ENCODE measurements at places on chromosomes 11 and 22.

- DNase-seq, result no peak
These were observed 34.8 kb downstream of the MB start for GRCh38 chr22:35582218-35582860.

DNA sequence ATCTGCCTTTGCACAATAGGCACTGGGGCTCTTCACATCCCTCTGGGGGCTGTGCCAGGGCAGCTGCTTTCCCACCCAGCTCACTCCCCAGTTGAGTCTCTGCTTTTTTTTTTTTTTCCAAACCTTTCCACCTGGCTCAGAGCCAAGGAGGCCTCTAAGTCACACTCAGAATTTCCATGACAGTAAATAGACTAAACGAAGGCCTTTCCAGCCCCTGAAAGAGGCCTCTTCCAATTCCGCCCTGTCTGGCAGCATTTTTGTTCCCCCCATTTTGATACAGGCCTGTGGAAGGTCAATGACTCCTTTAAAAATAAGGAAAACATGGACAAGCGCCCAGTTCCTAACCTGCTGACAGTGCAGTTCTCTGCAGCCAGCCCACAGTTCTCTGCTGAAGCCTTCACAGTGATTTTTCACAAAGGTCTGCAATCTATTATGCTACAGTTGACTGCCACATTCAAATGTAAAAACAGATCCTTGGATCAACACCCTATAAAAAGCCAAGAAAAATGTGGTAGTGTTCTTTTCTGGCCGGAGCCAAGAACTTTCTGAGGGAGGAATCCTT lies 107.5 kb upstream of the SESN3 start:
- DNase-seq, result peak; percentile 96

DNA sequence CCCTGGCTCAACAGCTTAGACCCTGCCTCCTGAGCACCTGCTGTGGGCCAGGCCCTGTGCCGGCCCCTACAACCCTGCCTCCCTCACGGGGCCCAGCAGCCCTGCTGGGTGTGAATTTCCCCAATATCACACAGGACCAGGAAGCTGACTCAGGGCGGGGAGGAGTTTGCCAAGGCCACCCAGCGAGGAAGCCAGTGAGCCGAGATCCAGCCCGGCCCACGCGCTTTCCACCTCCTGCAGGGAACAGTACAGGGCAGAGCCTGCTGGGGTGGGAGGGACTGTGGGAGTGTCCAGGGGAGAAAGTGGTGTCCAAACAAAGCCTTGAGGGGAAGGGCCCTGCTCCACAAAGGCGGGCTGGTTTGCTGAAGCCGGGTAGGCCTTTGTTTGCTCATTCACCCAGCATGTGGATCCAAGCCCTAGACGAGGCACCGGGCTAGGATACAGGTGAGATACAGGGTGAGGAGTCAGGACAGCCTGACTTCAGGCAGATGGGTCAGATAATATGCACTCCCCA lies 26.8 kb downstream of the RPL3 start:
- DNase-seq, result no peak

- no peak for DNase-seq
These were observed 335 bp downstream of the TMEM138 start for GRCh38 chr11:61362542-61362875.

DNA sequence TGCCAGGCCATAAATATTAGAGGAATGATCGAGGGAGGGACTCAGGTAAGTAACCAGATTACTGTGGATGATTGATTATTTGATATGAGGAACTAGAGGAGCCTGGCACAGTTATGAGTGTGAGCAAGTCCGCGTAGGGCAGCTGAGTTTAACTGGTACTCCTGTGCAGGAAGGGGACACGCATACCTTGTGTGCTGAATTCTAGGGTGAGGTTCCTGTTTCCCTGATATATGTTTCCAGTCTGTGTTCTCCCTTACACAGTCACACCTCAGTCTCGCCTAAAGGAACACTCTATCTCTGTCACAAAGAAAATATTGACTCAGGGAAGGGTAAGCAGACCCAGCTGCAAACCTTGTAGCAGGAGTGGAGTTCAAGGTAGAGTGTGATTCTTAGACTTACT lies 17.4 kb downstream of the SGSM3 start:
- DNase-seq, result no peak

GRCh38 chr11:128508770-128509510 lies 78.4 kb downstream of the ETS1 start:
- DNase-seq, result no peak

GRCh38 chr11:83125577-83125976 lies 31.4 kb upstream of the PCF11 start:
- DNase-seq, result no peak

DNA sequence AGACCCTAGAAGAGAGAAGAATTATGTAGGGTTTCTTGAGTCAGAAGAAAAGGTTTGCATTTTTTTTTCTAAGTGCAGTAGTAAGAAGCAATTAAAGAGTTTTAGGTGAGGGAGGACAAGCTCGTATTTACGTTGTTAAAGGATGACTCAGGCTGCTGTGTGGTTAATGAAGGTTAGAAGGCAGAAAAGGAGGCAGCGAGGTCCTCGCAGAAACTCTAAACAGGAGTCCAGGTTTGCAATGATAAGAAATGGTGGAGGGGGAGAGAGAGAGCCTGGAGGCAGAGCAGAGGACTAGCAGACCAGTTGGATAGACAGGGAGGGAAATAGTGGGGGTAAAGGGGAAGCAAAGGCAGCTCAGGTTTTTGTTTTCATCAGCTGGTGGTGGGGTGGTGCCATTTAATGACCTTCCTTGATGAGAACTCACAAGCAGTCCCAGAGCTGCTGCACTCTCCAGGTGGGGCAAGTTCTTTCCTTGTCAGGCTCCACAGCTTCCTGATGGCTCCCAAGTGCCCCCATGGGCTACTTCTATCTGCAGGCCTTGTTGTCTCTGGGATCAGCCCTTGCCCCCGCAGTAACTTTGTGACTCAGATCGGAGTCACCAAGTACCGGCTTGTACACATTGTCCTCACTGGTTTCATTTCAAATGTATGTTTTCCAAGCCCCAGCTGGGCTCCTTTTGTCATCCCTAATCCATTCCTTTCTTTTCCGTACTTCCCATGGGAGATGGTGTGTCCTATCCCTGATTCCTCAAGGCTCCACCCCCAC lies 8.3 kb upstream of the INSC start:
- DNase-seq, result no peak

DNA sequence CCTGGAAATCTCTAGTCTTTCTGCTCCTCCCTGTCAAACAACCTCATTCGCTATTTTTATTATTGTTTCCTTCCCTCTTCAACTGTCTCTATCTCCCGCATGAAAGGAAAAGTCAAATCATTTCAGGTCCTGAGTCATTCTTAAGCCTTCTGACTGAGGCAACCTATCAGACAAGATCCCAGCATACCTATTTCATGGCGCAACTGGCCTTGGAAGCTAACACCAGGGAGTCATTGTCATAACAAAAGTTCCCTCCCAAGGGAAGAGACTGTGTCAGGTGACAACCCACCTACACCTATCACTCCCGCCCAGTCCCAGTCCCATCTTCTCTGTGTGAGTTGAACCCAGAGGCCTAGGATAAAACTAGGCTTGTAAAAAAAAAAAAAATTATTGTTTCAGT lies 10.2 kb upstream of the ARHGAP42 start:
- no peak for DNase-seq

- no peak for DNase-seq
These were observed 110.2 kb downstream of the ST3GAL4 start for GRCh38 chr11:126465573-126466188.

DNA sequence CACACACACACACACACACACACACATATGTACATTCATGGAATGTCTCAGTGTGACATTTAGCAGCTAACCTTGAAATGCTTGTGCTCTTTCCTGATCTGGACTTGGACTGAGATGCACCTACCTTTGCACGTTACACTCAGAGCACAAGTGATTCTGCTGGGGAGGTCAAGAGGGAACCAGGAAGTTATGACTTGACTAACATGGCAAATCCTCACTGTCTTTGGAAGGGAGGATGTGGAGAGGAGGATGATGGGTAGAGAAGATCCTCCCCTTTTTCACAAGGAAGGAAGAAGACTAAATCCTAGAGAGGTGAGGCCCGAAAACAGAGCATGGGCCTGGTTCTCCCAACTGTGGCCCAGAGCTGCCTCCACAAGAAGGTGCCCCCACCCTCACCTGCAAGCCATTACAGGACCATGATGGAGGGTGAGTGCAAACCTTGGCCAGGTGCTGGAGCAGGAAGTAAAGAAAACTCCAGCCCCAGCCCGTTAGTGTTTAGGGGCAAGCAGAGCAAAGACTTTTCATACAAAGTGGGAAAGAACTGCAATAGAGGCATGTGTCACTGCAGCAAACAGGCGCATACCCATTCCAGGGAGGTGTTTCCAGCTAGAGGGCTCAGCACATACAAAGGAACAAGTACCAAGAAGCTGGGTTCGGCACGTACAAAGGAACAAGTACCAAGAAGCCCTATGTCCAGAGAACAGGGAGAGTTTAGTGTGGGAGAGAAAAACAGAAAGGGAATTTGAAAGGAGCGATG lies 26.4 kb downstream of the SCN4B start:
- no peak for DNase-seq

- no peak for DNase-seq
These were observed 19.3 kb upstream of the CBX7 start for GRCh38 chr22:39171623-39172264.

DNA sequence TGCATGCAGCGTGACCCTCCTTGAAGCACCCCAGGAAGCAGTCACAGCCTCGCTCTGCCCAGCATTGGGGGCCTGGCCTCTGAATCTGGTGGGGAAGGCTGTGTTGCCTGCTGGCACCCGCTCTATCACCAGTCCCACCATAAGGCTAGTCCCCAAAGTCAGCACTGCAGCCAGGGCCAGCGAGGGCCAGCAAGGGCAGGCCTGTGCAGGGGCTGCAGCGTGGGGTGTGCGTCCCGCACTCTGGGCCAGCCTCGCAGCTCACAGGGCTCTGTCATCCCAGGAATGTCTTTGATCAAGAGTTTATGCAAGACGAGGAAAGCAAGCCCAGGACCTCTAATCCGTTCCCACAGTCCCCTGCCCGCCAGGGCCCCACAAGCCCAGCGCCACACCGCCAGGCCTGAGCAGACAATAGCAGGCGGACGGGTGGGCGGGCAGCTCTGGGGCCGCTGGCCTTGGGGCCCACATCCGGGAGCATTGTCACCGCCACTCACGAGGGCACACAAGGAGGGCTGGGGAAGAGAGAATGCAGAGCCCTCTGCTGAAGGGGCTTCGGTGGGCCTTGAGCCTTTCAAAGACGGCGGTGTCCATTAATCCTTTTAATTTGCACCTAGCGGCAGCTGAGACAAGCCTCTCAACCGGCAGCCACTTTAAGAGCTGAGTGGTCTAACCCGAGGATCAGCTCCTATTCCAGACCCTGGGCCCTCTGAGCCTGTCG lies 17.1 kb downstream of the LTO1 start:
- DNase-seq, result no peak

- no peak for DNase-seq
These were observed 13.3 kb upstream of the MEN1 start for GRCh38 chr11:64823568-64824119.

GRCh38 chr11:2888266-2888968 lies 2.8 kb upstream of the CDKN1C start:
- peak; percentile 80 for DNase-seq

GRCh38 chr11:69630424-69630823 lies 10.5 kb upstream of the CCND1 start:
- DNase-seq, result no peak

DNA sequence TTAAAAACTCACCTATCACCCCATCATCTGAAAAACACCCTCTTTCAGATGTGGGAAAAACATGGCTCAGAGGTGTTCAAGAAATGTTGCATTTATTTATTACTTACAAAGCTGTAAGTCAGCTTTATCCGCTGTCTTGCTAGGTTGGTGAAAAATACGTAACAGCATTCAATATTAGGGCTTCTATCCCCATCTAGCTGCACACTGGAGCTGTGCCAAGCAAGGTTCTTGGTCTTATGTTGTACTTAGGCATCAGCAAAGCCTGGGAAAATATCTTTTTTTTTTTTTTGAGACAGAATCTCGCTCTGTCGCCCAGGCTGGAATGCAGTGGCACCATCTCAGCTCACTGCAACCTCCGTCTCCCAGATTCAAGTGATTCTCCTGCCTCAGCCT lies 7.5 kb downstream of the SERPING1 start:
- peak; percentile 25 for DNase-seq

DNA sequence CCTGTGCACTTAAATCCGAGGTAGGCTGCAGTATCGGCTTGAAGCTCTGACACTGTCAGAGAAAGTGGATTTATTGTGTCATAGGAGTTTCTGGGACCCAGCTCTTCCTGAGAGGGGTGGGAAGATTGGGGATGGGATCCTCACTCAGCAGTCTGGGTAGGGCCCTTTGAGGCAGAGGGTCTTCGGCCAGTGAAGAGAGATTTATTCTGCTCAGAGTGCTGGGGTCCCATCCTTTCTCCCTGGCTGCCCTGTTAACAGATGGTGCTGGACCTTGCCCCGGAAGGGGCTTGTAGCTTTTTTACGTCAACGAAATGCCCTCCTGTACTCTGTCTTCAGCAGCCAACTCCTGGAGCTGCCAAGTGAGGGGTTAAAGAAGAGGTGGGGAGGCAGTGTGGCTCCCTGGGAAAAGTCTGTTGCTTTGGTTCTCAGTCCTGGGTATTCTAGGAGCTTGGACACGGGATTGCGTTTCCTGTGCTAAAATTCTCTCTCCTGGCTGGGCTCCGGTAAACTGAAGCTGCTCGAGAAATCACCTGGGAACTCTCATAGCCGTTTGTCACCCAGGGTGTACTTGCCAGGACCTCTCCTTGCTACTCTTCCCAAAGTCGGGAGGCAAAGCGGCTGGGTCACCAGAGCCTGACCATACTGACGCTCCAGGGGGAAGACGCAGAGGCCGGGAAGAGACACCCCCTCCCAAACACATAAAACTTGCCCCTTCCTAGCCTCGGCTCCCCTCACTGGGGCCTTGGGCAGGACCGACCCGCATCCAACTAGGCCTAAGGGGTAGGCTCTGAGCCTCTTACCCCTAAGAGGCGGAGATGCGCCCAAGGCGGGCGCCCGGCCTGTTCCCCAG lies 806 bp upstream of the SMDT1 start:
- no peak for DNase-seq

GRCh38 chr11:118193910-118194566 lies 17.6 kb upstream of the SCN2B start:
- no peak for DNase-seq

DNA sequence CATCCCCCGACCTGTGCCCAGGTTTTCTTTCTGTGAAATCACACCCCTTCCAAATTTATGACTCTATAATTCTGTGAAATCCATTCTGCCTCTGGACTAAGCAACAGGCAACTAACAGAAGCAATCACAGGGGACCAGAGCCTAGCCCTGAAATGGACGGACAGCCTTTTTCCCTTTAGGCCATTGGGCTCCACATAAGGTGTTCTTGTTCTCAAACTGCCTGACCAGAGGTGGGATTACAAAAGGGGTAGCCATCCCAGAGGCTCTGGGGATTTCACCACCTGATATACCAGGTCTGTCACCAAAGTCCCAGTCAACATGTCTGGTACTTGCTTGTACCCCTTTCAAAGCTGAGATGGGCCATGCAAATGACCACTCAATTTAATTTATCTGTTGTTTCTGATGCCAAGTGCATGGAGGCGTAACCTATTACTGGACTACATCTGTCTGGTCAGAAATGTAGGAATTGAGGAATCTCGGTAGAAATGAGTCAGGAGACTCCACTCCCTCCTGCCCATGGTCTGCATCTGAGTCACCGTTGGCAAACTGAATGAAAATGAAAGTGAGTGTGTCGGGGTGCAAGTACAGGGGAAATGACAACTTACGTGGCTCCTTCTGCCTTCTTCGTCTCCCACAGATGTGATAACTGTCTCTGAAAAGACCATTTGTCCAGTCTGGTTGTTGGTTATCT lies 10.2 kb downstream of the DKK3 start:
- DNase-seq, result no peak

- no peak for DNase-seq
These were observed 11.6 kb downstream of the NEAT1 start for GRCh38 chr11:65434057-65434666.

Data from right lung (tissue), 10 donors.